ENCODE measurements at places on chromosomes 7 and 10. TPM values are rescaled to one million over a fixed set of nuclear protein-coding genes. Genes with fewer than 3 reads are reported as not detected.
A peak's percentile ranks its signal among the peaks of the same experiment; 100 is the strongest.

The GRID2IP gene
- total RNA-seq = 1.5 TPM

The OPALIN gene
- not detected for total RNA-seq

The KLF14 gene
- not detected for total RNA-seq

The FAM25G gene
- total RNA-seq = not detected

The WNT8B gene
- total RNA-seq = 1.9 TPM

The IFIT1B gene
- not detected for total RNA-seq

The LRRC18 gene
- total RNA-seq = not detected

The NODAL gene
- total RNA-seq = 29.9 TPM

The OR2A1 gene
- 0.10 TPM for total RNA-seq

DNA sequence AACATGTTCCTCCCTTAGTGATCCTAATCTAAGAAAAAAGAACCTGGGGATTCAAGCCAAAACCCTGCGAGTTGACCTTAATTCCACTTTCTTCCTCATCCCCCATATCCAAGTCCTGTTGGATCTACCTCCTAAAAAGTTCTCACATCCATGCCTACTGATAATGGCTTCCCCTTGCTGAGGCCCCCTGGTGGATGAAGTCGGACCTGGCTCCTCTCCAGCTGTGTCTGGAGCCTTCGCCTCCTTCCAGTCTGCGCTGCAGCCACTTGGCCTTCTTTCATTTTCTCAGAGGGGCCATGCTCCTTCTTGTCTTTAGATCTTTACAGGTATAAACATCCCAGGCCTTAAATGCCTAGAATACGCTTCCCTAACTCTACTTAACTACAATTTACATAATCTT lies 8.1 kb downstream of the PDE1C start:
- peak; percentile 87 for DNase-seq

DNA sequence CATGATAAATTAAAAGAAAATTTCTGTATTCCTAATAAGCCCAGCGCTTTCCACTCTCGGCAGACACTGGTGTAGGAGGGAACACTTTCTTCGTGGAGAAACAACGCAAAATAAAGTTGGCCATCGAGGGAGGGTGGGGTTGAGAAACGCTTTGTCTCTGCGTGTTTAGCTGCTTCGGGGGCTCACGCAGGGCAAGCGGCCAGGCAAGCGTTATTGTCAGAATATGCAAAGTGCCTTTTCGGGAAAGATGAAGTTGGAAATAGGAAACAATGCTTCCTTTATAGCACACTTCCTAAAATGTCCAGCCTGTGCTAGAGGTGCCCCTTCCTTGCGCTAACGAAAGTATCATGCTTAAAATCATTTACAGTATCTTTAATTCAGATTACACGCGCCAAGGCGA lies 1.9 kb upstream of the EBF3 start:
- no peak for DNase-seq

DNA sequence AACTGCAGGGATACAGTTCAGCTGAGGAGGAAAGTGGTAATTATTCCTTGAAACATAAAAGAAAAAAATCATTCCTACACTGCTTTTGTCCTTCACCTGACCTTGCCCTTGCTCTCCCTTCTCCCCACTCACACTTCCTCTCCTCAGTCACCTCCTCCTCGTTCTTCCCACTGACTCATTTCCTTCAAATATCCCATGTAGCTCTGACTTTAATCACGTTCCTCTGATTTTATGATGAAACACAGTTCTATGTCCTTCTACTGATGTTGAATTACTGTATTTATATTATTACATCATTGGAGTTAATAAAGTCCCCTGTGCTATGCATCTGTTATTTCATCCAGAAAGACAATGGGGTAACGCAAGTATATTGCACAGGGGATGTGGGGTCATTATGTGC lies 575.6 kb downstream of the POM121L12 start:
- no peak for DNase-seq

GRCh38 chr7:69243016-69243415 lies 355.3 kb upstream of the AUTS2 start:
- DNase-seq = no peak

GRCh38 chr7:10104292-10104691 lies 869.4 kb upstream of the PHF14 start:
- DNase-seq = peak; percentile 26

DNA sequence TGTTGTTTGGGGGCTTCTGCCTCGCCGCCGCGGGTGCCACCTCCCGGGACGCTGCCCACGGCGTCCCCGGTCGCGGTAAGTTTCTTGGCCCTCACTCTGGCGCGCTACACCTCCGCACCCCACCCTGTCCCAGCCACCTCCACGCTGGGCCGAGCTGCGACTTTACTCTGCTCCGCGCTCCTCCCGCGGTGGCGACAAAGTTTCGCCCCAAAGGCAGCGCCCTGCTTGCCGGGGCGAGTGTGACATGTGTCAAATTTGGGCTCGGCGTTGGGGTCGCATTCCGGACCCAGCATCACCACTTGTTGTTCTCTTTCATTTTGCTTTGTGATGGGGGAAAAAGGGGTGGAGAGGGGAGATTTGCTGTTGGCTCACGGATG lies 167.7 kb upstream of the PPP1R3A start:
- DNase-seq = peak; percentile 44

DNA sequence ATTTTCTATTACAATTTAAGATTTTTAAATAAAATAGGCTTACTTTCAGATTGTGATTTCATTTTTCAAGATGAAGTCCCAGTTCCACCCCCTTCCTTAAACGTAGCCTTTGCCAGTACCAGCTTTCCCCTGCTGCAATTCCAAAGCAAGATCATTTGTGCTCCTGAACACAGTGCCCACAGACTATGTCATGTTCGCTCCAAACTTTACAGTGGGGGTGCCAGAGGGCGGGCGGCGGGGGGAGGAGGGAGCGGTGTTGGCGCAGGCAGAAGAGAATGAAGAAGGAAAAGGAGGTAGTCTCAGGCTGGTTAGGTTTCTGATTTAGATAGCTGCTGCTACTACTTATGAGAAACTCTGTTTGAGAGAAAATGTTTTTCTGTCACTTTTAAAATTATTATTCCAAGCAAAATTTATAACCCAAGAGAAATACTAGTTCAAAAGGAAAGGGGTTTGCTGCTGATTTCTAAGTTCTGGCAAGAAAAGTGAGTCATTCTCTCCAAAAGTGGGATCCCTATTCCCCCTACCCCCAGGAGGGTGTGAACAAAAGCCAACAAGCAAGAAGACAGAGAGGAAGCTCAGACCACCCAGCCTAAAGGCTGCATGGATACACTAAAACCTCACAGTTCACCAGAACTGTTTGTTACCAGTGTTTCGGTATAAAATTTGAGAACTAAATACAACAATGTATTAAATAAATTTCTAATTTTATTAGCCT lies 109.6 kb downstream of the SRPK2 start:
- DNase-seq = no peak

GRCh38 chr10:25483999-25484398 lies 309.2 kb downstream of the GPR158 start:
- no peak for DNase-seq

DNA sequence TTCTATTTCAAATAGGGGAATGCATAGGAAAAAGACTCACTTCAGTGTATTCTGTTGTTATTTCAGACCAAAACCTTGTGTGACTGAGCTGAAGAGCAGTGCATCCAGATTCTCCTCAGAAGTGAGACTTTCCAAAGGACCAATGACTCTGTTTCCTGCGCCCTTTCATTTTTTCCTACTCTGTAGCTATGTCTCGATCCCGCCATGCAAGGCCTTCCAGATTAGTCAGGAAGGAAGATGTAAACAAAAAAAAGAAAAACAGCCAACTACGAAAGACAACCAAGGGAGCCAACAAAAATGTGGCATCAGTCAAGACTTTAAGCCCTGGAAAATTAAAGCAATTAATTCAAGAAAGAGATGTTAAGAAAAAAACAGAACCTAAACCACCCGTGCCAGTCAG lies 12.0 kb downstream of the TET1 start:
- DNase-seq = no peak

DNA sequence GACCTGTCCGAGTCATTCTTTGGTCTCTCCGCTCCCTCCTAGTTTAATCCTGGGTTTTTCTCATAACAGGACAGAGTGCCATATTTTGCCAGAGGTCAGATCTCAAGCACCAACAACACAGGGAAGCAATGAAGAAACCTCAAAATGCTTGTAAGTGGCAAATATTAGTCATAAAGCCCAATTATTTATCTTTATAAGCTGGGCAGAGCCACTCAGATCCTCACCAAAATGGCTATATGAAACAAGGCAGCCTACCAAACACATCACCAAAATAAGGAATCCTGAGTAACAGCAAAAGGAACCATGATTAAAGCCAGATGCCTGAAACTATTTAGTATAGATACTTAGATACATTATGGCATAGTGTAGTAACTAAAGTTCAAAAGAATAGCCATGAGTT lies 4.7 kb downstream of the ECD start:
- no peak for DNase-seq

- DNase-seq = no peak
These were observed 63.1 kb upstream of the STEAP1B start for GRCh38 chr7:22563032-22563501.

- no peak for DNase-seq
These were observed at the start of gene HEPACAM2 for GRCh38 chr7:93226310-93226709. Gene HEPACAM2 (minus strand): TSS chr7:93226469.

GRCh38 chr10:103663802-103664201 lies 170.3 kb downstream of the NEURL1 start:
- DNase-seq = no peak

DNA sequence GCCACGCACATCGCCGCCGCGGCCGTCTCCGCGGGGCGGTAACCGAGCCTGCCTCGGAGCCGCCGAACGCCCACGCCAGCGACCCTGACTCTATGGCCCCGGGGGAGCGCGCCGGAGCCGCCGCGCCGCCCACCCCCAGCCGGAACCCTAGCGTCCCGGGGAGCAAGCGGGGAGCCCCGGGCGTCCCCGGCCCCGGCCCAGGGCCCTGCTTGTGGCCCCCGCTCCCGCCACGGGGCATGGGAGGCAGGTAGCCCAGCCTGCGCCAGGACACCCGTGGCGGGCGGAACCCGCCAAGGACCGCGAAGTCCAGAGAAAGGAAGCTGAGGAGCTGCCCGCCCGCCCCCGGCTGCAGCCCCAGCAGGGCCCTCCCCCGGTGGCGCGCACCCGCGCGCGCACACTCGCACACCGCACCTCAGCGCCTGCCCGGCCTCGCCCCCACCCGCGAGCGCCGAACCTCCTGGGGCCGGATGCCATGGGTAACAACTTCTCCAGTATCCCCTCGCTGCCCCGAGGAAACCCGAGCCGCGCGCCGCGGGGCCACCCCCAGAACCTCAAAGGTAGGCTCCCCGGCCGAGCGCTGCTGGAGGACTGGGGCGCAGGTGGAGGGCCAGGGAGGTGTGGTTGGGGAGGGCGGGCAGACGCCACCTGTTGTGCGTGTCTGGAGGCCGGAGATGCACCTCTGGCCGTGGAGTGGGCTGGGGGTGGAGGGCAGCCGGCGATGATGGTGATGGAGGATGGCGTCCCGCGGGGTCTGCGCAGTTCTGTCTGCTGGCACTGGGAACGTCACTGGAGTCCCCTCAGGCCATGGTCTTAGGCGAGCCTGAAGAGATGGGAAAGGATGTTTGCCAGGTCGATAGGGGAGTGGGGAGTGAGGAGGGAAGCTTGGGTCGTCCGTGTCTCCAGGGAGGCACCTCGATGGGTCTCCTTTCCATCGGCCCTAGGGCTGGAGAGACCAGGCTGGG lies 692 bp downstream of the NEURL1 start:
- DNase-seq = peak; percentile 64
